Smooth muscle cell of the brain vasculature (primary cell): ENCODE measurements at places on chromosomes 2 and 18.

DNA sequence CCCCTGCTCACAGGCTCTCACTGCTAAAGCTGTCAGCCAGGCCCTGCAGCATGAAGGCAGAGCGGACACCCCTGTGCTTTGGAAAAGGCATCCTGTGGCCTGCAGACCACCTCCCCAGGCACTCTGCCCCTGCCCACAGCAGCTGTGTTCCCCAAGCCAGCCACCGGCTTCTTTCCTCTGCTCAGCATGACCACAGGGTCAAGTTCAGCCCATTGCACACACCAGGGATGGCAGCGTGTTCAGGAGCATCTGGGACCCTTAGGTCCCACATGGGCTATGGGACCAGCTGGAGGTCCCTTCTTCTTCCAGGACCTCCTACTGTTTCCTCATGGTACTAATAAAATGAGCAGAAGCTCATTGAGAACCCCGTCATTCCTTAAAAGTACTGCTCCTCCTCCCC lies 118.4 kb upstream of the ACAA2 start:
- DNase-seq: no peak

DNA sequence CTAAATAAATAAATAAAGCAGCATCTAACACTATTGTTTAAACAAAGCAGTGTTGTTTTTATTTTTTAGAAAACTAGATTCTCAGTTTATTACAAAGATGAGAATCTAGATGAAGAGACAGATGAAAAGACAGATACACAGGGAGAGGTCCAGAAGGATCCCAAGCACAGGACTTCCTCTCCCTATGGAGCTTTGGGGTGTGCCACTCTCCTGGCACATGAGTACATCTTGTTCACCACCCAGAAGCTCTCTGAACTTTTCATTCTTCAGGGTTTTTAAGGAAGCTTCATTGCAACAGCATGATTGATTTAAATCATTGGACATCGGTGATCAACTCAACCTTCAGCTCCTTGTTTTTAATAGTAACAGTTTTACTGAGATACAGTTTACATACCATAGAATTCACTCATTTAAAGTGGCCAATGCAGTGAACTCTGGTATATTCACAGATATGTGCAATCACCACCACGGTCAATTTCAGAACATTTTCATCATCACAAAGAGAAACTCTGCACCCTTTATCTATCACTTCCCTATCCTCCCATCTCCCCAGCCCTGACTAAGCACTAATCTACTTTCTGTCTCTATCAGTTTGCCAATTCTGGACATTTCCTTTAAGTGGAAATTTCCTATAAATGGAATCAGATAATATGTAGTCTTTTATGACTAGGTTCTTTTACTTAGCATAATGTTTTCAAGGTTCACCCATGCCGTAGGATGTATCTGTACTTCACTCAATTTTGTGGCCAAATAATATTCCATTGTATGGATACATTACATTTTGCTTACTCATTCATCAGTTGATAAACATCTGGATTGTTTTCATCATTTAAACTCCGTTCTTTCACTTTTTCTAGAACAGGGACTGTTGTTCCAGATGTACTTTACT lies 62.3 kb upstream of the ZFP36L2 start:
- DNase-seq: no peak

DNA sequence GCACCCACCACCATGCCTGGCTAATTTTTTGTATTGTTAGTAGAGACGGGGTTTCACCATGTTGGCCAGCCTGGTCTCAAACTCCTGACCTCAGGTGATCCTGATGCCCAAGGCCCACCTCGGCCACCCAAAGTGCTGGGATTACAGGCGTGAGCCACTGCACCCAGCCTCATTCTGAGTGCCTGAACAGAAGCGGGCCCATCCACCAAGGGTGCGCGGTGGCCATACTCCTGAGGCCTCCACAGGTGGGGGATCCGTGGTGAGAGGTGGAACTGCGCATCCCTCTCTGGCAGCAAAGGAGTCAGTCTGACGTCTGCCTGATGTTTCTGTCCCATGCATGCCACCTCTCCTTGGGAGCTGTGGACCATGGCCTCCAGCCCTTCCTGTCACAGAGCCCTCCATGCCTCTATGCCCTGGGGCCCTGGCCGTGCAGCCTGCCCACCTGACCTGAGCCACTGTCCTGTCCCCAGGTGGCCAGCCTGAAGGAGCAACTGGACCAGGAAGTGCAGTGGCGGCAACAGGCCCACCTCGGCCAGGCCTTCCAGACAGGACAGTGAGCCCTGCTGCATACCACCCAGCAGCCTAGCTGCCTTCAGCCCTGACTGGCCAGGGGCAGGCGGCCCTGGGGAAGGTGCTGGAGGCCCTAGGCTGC lies 7.6 kb upstream of the SNED1 start:
- no peak for DNase-seq

- DNase-seq: no peak
Measured at GRCh38 chr2:122755281-122755780, 999.9 kb downstream of the TSN start.

GRCh38 chr2:24761866-24762265 lies 31.3 kb downstream of the PTRHD1 start:
- no peak for DNase-seq

- DNase-seq: no peak
Measured at GRCh38 chr2:190488516-190489233, 45.8 kb downstream of the NEMP2 start.

DNA sequence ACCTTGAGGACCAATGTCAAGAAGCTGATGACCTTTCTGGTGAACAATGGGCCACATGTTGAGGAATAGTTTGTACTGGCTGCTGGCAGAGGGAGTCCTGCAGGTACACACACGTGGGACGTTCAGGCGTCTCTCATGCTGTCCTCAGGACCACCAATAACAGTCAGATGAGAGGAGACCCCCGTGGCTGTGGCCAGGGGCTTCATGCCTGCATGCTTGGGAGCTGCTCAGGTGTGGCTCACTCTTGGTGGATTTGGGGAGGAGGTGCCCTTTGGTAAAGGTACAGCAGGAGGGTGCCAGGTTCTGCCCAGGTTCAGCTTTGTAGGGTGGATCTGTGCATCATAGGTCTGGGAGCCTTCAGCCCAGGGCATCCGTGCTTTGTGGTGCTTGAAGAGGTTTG lies 62.9 kb upstream of the PXDN start:
- DNase-seq: no peak

GRCh38 chr18:10926621-10927161 lies 222.7 kb downstream of the PIEZO2 start:
- no peak for DNase-seq

DNA sequence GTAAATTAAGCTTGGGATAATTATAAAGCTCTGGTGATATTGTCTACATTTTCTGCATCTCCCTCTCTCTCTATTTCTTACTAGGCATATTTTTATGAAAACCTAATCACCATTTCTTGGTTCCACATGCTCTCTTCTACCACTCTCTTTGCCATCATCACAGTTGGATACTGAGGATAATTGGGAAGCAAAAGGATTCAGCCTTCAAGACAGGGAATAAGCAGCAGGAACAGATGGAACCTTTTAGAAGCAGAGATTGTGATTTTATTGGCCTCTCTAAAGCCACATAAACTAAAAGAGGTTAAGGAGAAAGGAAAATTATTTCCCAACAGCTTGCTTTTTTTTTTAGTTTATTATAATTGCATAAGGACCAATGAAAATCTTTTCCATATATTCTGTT lies 226.3 kb upstream of the SPHKAP start:
- DNase-seq: no peak

GRCh38 chr18:79405019-79405780 lies 9.5 kb downstream of the NFATC1 start:
- no peak for DNase-seq

- no peak for DNase-seq
Measured at GRCh38 chr2:37809525-37809924, 115.6 kb upstream of the RMDN2 start.

- DNase-seq: no peak
Measured at GRCh38 chr2:47785986-47786385, 3.0 kb downstream of the MSH6 start.

DNA sequence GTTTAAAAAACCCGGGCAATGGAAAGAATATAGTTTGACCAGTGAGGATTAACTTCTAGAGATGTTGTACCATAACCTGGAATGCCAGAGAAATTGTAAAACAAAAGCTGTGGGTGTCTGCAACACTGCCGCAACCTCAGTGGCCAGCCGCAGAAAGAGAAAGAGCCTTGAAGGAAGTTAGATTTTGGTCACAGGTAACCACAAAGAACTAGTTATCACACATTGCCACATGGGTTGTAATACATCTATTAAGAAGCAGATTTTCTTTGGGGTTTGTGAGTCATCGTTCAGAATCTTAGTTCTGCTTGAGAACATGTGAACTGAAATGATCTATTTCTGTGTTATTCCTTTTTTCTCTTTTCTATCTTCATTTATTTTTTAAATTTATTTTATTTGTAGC lies 222.9 kb upstream of the AGAP1 start:
- DNase-seq: no peak

DNA sequence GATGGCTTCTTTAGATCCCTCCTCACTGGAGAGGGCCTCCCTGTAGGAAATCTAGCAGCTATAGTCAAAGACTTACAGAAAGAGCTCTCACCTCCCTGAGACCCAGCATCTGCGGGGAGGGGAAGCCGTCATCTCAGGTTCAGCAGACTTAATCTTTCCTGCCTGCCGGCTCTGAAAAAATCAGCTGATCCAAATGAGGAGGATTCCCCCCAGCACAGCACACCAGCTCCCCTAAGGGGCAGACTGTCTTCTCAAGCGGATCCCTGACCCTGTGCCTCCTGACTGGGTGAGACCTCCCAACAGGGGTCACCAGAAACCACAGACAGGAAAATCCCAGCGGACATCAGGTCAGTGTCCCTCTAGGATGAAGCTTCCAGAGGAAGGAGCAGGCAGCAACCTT lies 601.9 kb downstream of the CNTNAP5 start:
- no peak for DNase-seq

GRCh38 chr2:173355866-173356508 lies 1.3 kb downstream of the CDCA7 start:
- DNase-seq: no peak

DNA sequence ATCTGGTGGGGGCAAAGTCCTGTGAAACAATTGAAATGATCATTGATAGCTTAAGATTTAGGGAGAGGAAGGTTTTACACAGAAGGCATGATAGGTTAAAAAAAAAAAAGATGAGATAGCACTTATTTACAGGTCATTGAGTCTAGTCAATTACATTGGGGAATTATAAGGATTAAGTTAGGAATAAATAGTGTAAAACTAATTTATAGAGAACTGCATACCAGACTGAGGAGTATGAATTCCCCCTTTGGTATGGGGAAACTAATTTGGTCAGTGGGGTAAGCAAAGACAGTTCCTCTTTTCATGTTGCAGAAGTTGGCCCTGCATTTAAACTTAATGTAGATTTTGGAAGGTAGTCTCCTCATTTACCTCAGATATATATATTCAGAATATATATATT lies 10.8 kb downstream of the GLS start:
- DNase-seq: no peak

- no peak for DNase-seq
Measured at GRCh38 chr2:120307482-120307881, 38.5 kb upstream of the INHBB start.

DNA sequence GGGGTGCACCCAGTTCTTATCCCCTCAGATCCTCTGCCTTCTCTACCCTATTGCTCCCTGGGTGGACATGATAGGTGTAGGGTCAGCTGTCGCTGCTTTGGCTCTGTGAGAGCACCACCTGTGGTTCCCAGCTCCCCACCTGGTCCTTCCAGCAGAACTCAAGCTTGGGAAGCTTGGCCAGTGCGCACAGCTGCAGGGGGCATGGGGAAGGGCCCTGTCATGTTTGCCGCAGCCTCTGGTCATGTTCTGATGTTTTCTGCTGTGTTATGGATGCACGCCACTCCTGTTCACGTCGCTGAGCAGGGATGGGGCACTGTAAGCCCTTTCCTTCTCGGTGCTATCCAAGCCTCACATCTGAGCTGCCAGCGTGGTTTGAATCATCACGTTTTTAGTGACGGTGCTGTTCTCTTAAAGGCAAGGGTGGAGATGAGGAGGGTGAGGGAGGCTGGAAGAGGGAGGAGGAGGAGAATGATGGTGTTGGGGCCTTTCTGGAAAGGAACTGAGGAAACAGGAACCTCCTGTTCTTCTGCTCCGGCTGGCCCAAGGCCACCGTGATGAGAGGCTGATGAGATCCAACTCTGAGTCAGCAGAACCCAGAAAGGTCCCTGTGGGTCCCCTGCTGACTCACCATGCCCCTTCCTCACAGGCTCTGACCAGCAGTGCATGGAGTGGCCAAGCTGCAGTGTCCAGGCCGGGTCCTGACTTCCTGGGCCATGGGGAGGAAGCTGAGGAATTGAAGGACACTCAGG lies 78.0 kb downstream of the LIPG start:
- DNase-seq: no peak

GRCh38 chr2:181846399-181847197 lies 44.9 kb upstream of the ITPRID2 start:
- DNase-seq: no peak

DNA sequence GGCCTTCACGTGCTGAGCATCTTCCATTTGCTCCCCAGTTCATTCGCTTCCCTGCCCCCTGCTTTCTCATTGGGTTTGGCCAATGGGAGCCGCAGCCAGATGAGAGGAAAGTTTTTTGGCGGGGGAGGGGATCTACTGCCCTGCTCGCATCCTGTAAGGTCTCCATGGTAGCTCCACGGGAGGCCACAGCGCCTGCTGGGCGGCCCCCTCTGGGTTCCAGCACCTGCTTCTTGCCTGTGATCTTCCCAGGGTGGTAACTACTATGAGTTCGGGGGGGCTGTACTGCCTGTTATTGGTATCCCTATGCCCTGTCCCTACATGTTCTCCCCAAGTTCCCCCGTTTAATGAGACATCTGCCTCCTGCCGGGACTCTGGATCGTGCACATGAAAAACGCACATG lies 57.2 kb downstream of the INPP5D start:
- no peak for DNase-seq

DNA sequence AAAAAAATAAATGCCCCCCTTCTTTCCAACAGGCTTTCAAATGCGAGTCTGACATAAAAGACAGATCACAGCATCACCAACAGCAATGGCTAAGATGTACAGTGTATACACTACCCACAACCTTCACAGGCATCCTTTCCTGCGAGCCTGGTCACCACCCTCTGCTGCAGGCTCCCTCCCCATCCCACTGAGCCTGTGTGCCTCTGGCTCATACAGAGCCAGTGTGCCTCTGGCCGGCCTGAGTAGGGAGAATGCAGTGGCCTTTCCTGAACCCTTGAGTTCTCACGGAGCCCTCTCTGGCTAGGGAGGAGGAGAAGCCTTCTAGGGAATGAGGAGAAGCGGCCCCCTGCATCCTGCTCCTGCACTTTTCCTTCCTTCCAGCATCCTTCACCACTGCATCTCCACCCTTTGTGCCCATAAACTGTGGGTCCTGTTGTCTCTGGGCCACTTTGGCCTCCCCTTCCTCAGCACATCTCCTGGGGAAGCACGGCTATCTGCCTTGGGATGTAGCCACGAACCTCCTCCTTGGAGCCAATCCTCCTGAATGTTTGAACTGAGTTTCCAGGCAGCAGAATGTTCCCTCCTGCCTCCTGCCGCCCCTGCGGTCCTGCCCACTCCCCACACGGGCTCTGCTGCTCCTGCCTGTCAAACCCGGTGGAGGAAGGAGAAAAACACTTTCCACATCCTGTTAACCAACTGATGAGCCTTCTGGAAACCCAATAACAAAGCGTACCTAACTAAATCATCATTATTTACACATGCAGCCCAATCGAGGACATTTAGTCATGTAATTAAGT lies 22.5 kb downstream of the GYPC start:
- no peak for DNase-seq
